Cortex of kidney (tissue), 1 donor: ENCODE measurements at places on chromosomes 4 and X.

DNA sequence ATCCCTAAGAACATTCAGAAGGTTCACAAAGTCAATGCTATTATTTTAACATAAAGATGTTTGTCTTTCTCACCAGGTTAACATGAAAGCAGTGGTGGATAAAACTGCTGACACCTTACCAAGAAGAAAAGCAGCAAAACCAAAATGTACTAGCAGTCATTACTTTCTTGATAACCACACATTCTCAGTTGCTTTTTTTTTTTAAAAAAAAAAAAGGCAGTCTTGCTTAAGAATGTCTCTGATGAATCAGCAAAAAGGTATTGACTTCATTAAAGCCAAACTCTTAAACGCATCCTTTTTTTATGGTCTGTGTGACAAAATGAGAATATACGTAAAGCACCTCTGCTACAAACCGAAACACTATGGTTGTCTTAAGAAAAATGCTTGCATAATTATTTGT, 31.9 kb downstream of the CDKL2 start:
- no peak for DNase-seq

GRCh38 chrX:150544835-150545770, 23.3 kb upstream of the MTM1 start:
- no peak for DNase-seq

GRCh38 chrX:55787063-55787462, 69.5 kb downstream of the RRAGB start:
- DNase-seq, result no peak

DNA sequence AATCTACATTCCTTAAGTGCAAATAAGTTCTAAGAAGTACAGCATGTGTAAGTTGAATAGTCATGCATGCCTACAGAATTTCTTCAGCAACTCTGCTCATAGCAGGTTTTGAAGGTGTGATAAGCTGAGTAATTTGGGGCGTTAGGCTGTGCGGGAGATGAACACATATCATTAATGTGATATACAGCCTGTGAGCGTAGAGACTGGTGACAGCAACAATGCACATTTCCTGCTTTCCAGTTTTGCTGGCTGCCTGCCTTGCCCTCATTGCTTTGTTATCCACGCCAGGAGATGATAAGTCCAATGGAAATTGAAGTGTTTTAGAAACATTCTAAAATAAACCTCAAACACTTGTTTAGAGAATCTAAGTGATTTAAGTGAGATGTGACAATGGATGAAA, 1709.4 kb downstream of the ARAP2 start:
- DNase-seq, result no peak

DNA sequence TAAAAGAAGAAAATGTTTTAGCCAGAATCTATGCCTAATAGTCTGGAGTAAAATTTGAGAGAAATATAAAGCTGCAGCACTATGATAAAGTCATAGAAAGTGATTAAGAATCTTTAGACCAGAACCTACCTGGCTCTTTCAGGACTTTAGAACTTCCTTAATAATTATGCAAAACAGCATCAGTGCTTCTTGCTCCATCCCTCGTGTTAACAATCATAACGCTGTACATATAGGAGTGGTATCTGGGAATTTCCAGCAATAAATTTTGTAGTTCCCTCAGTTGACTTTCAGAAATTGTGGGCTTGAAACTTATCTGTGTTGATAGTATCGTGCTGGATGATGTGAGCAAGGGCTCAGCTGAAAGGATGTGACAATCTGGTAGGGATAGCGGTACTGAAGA, 102.1 kb upstream of the RASGEF1B start:
- no peak for DNase-seq

- DNase-seq, result no peak
These were observed 8.7 kb downstream of the GAB1 start for GRCh38 chr4:143345356-143345755.

GRCh38 chrX:49910344-49910743, 12.1 kb upstream of the CLCN5 start:
- DNase-seq, result no peak

- DNase-seq, result no peak
These were observed 70.4 kb upstream of the ELOVL6 start for GRCh38 chr4:110268790-110269189.

GRCh38 chrX:29468911-29469494, 746.4 kb upstream of the MAGEB2 start:
- no peak for DNase-seq

- DNase-seq, result no peak
These were observed 16.5 kb upstream of the GUCY2F start for GRCh38 chrX:109498434-109498833.

DNA sequence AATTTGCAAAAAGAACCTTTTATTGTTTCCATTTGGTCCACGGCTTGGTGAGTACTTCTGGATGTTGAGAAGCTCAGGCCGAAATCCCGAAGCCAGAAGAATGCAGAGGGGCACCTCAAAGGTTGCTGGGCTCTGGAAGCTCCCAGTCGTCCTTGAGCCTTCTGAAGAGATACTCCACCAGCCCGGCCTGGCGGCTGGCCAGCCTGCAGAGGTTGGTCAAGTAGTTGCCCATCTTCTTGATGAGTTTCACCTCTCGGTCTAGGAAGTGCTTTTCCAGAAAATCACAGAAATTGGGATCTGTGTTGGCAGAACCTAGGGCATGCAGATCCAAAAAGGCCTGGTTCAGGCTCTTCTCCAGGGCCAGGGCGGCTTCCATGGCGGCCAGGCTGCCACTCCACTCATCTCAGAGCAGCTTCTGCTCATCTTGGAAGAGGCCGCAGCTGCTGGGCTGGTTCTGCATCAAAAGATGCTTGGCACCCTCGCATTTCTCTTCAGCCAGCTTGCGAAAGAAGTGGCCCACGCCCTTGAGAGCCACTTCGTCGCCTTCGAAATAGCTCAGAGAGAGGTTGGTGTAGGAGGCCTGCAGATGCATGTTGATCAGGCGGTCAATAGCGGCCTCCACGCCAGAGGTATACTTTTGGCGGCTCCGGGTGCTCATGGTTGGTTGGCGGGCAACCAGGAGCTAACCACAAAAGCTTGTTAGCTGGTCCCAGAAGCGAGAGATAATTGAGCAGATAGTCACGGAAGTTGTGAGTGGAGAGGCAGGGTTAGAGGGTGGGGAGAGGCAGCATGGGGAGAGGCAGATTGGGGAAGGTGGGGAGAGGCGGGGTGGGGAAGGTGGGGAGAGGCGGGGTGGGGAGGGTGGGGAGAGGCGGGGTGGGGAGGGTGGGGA, 76.5 kb upstream of the TSPAN7 start:
- no peak for DNase-seq

GRCh38 chr4:77990904-77991358, 66.2 kb upstream of the FRAS1 start:
- DNase-seq, result no peak

- DNase-seq, result no peak
These were observed 4.8 kb downstream of the WDR44 start for GRCh38 chrX:118350706-118351105.

DNA sequence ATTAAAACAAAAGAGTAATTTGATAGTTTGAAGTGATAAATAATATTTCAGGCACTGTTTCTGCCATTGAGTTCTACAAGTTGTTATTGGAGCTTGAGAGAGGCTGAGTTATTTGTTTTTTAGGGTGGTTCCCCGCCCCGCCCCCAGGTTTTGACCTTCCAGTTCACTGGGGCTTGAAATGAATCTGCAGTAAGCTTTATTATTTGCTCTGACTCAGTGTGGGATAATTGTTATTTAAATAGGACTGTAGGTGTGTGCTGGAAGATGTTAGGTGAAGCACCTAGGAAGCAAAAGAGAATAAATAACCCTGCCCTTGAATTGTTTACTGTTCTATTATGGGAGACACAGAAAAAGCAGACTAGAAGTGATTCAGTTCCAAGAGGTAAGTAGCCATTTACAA, 81.2 kb upstream of the KCNIP4 start:
- DNase-seq, result no peak

DNA sequence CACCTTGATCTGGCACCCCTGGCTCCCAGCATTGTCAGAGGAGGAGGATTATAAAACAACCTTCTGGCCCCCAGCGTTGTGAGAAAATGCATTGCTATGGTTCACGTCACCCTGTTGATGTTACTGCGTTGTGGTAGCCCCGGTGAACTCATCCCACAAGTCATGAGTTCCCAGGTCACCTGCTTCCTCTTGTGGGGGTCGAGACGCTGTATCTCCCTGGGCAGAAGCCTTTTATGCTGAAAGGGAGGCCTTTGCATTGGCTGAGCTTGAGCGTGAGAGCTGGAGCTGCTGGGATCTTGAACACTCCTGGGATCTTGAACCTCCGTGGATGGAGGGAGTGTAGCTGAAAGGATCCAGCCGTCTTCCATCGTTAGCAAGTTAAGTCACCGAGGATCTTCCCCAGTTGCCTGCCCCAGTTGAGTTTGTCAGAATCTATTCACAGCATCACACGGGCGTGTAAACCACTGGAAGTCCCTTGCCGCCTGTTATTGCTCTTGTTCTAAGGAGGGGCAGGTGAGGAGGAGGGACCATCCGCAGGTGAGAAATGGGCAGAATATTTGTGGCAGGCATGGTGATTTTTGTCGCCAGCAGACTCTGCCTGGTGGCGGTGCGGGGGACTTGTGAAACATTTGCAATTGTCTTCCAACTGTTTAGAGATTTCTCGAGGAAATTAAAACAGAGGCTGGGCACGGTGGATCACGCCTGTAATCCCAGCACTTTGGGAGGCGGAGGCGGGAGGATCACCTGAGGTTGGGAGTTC, 299.9 kb downstream of the ASMT start:
- no peak for DNase-seq

DNA sequence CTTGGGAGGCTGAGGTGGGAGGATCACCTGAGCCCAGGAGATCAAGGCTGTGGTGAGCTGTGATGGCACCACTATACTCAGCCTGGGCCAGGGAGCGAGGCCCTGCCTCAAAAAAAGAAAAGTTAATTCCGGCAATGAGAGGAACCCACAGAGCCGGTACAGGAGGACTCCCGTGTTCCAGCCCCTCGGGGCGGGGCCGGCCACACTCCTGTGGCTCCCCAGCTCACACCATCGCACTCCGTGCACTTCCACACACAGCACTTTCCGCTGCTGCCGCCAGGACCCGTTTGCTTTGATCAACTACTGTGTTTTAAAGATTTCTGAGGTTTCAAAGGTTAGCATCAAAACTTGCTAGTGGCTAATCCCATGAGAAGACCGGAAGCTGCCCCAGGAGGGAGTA, 171.7 kb downstream of the AFAP1 start:
- DNase-seq, result no peak

GRCh38 chrX:13381514-13381913, 61.7 kb upstream of the ATXN3L start:
- no peak for DNase-seq

DNA sequence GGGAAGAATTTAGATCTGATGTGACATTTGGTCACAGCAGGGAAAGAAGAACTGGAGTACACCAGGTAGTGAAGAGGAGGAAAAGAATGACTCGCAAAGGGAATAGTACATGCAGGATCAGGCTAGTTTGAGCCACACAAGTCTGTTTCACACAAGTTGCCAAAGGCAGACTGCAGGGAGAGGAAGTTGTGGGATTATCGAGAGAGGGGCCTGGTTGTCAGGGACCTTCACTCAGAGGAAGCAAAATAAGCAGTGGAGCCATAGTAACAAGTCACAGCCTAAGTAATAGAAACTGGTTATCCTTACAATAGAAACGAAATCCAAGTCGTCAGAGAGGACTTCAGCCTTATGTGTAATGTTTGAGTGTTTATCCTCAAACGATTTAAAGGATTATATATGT, 316.7 kb upstream of the HTR2C start:
- DNase-seq, result peak; percentile 0
